ENCODE measurements at places on chromosomes 13 and 19. TPM values are rescaled to one million over a fixed set of nuclear protein-coding genes. Genes with fewer than 3 reads are reported as not detected.

Gene SMG9
- 18.6 TPM for total RNA-seq

Gene ZNF90
- total RNA-seq: 1.4 TPM

Gene SIGLEC9
- 0.09 TPM for total RNA-seq

Gene ZNF225
- 10.8 TPM for total RNA-seq

DNA sequence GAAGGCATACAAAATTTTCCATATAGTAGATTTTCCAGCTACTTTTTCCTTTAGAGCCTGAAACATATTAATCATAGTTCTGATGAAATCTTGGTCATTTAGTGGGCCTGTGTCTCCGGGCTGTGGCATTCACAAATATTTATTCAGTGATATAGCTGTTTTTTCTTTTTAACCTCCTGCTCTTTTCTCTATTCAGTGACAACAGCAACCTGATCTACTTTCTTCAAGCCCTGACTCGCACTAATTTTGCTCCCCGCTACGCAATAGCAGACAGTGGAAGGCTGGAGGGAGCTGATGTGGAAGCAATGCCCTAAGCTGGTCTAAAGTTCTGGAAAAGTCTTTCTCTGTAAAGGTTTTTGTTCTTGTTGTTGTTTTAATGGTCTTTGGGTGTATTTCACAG lies 289.7 kb downstream of the SLITRK6 start:
- no peak for DNase-seq

GRCh38 chr13:112810608-112811007 lies 120.8 kb downstream of the ATP11A start:
- DNase-seq: no peak

DNA sequence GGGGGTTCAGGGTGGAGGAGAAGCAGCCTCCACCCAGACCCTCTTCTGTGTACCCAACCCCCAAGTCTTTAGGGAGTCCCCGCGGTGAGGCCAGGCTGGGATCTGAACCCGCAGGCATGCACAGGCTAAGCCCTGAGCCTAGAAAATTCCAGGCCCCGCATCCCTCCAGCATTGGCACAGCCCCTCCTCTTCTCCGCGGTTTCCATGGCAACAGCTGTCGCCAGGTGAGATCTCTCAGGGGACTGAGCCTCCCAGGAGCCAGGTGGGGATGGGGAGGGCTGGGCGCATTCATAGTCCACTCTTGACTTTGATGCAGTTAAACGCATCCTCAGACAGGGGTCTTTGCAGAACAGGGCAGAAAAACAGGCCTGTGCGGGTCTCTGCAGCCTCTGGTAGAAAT lies 48.3 kb upstream of the USP29 start:
- DNase-seq: no peak

DNA sequence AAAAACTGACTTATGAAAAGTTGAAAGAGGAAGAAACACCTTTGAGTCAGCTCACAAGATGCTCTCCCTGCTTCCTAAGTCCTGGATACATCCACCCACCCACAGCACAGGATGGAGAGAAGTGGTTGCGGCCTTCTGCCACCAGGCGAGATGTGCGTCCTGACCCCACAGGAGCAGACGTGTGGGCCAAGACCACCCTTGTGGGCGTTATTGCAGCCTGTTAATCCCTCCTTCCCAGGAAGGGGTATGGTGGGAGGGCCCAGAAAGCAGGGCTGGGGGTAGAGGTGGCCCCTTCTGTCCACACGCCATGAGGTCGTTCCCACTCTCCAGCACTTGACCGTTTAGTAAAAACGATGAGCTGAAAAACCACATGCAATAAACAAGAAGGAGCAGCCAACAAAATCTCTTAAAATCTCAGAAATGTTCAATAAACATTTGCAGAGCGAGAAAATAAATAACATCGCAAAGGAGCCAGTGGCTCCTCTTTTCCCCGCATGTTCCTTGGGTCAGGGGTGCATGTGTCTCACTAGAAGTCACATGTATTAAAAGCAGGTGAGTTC lies 2.4 kb upstream of the AKAP8L start:
- no peak for DNase-seq

- DNase-seq: no peak
These were observed 531.8 kb downstream of the EFNB2 start for GRCh38 chr13:106003651-106004050.

DNA sequence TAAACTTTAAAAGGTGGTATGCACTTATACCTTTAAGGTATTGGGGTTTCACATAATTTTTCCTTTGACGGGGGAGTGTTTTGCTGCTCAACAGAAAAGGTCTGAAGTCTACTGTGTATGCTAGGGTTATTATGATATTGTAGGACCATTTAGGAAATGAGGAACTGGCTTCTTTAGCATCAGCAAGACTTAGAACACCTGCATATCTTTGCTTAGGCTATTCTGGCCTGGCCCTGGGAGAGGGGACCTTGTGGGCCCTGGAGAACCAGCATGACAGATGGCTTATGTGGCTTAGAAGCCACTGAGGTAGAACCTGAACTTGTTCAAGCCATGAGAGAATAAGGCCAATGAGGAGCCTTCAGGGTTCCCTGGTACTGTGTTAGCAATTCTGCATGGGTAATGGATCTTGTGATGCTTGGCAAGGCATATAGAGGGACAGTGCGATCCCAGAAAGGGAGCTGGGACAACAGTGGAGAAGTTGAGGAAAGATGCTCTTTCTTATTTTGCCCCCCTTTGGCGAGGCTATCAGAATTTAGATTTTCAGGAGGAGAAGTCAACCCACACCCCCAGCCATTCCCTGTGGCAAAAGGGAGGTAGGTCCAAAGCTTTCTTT lies 4.3 kb downstream of the RGCC start:
- DNase-seq: no peak

DNA sequence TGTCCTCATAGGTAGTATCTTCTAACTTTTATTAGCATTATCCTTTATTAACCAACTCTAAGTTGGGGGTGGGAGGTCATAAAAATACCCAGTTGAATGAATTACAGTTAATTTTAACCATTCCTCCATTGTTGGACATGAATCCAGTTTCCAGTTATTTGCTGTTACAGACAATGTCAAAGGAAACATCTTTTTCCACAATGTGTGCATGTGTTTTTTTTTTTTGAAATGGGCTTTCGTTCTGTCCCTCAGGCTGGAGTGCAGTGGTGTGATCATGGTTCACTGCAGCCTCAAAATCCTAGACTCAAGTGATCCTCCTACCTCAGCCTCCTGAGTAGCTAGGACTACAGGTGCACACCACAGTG lies 32.0 kb downstream of the KLF5 start:
- DNase-seq: no peak

Measured in fibroblast of the aortic adventitia (primary cell).